ENCODE measurements at places on chromosomes 5 and 9.

- no peak for DNase-seq
Observed at GRCh38 chr9:114950761-114951160, 20.4 kb upstream of the TNFSF8 start.

DNA sequence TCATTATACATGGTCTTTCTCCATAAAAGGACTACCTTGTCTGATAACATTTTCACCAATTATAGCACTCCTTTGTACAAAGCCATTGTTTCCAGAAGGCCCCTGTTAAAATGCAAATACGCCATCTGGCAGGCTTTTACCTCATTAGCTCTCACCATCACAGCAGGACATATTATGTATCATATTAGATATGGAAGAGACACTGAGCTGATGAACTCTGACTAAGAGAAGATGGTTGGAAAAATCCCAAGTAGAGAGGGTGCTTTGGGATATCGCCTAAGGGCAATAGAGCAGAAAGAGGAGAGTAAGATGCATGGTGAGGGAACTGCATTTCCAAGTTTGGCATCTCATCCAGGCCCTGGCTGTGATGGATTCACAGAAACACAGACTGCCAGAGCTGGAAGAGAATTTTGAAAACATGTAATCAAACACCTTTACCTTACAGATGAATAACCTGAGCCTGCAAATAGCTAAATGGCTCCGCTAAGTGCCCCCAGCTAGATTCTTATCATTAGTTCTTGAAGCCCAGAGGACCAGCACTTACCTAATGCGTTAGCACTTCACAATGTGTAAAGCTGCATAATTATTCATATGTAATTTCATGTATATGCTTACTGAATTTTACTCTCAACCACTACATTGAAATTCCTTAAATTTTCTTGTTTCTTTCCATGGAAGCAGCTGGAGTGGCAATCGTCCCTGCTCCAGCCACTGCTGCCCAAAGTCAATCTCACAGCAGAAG, 393.6 kb upstream of the IZUMO3 start:
- no peak for DNase-seq

- peak; percentile 26 for DNase-seq
Observed at GRCh38 chr5:93915142-93915553, 173.7 kb upstream of the POU5F2 start.

GRCh38 chr5:159669559-159669958, 246.7 kb upstream of the ADRA1B start:
- no peak for DNase-seq

DNA sequence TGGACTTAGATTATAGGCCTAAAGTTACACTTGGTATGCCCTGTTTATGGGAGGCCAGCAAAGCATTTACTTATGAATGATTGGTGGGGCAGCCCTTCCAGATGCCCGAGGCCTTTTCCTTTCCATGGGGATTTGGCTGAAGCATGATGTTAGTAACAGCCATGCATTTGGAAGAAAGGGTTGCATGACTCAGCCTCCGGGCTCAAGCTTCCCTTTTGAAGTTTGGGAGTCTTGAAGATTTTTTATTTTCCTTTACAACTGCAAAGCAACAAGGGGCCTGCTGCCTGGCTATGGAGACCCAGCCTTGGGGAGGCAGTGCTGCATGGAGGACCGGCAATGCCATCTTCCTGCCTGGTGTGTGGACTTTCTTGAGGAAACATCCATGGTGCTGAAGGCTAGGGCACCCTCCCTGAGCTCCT, 244.7 kb downstream of the ICE1 start:
- DNase-seq, result no peak

GRCh38 chr5:154498591-154498990, 20.6 kb upstream of the HAND1 start:
- no peak for DNase-seq

DNA sequence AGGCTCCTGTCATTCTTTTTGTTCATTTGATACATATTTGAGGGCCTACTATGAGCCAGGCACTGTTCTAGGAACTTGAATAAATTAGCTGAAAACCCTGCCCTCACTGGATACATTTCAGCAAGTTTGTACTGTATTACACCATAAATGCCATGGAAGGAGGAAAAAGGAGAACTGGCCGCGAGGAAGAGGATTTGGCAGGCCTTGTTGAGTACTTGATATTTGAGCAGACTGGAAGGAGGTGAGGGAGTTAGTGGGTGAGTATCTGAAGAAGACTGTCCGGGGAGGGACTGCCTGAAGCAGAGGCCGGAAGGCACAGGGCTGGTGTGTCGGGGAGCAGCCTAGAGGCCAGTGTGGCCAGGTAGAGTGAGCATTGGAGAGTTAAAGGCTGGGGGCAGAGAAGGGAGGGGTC, 4.5 kb downstream of the SNX30 start:
- no peak for DNase-seq

DNA sequence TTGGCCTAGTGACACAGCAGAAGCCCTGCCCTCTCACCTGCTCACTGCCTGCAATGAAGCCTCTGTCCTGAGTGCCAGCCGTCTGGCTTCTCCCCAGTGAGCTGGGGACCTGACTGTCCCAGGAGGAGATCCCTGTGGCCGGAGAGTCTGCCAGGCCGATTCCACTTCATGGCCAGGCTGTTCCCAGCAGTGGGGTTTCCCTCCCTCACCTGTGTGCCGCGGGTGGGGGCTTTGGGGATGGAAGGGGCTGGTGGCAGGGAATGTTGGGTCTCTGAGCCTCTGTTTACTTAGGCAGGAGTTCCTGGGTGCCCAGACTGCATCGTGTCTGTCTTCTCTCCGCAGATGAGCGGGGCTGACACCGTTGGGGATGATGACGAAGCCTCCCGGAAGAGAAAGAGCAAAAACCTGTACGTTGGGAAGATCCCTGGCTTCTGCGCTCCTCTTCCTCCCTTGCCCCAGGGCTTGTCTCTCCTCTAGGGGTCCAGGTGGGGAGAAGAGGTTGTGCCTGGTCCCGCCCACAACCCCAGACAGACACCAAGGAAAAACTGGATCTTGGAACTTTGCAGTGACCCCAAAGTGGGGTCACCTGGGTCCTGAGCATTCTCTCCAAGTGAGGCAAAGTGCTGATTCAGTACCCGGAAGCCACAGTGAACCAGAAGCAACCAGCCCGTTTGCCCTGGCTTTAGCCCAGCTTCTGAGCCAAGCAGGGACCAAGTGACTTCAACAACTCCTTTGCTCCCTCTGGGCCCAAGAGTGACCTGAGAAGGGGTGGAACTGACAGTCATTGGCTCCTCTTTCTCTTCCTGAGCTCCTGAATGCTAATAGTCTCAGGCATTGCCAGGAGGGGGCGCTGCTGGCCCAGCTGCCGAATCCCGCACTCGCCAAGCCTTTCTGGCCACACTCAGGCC, 127.7 kb downstream of the RGS3 start:
- DNase-seq, result peak; percentile 63
